ENCODE measurements at places on chromosomes 1 and 21.
A peak's percentile ranks its signal among the peaks of the same experiment; 100 is the strongest.

DNA sequence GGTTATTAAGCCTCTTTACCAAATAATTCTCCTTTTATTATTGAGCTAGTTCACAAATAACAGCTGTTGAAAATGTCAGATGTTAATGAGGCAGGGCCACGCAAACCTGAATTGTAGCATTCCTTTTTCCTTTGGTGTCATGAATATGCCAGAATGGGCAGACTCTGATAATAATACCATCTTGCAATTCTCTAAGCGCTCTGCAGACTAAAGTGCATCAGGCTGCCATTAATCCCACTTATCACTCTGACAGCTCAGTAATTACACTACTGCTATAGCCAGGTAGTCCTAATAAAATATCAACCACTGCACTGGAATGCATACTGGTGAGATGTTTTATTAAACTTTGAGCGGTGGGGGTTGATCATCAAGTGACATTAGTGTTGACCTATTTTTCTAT lies 177.7 kb downstream of the DPYD start:
- DNase-seq = no peak

DNA sequence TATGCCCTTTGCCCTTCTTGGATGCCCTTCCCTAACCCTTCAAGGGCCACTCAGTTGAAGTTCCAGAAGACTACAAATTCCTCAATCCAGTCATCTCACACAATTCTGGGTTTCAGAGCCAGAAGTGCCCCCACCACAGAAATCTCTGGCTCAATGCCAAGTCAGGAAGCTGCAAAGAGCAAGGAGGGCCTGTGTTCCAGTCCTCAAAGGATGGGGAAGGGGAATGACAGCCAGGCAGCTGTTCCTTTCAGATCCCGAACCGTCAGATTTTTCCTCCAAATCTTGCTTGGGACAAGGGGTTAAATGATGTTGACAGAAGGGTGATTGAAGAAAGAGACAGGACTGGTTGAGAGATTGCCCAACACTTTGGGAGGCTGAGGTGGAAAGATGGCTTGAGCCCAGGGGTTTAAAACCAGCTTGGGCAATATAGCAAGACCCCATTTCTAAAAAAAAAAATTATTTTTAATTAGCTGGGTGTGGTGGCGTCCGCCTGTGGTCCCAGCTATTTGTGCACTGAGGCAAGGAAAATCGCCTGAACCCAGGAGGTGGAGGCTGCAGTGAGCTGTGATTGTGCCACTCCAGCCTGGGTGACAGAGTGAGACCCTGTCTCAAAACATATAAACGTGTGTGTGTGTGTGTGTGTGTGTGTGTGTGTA lies 716 bp upstream of the HPDL start:
- DNase-seq = no peak

- DNase-seq = no peak
Measured at GRCh38 chr1:214574598-214575411, 23.4 kb upstream of the PTPN14 start.

GRCh38 chr1:167229719-167230385 lies 9.2 kb downstream of the POU2F1 start:
- DNase-seq = peak; percentile 85

- no peak for DNase-seq
Measured at GRCh38 chr1:37691497-37692077, 729 bp upstream of the CDCA8 start.

DNA sequence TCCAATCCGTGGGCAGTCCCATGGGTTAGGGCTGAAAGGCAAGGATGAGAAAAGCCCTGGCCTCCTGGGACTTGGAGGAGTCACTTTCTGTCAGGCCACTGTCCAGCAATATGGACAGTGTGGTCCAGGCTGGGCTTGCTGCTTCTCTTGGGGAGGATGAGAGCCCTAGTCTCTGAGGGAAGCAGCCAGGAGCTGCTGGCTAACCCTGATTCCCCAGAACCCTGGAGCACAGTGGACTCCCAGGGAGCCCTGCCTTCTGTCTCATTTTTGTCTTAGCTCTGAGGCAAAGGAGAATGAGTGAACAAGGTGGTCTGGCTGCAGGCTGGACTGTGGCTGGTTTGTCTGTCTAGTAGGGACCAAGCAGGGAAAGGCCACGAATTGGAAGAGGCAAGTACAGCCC lies 23.8 kb upstream of the EDN2 start:
- DNase-seq = no peak

- no peak for DNase-seq
Measured at GRCh38 chr1:61182049-61182448, 99.7 kb downstream of the NFIA start.

GRCh38 chr1:227786673-227787512 lies 28.6 kb upstream of the PRSS38 start:
- no peak for DNase-seq

GRCh38 chr1:174874331-174875053 lies 125.3 kb upstream of the CACYBP start:
- DNase-seq = no peak

DNA sequence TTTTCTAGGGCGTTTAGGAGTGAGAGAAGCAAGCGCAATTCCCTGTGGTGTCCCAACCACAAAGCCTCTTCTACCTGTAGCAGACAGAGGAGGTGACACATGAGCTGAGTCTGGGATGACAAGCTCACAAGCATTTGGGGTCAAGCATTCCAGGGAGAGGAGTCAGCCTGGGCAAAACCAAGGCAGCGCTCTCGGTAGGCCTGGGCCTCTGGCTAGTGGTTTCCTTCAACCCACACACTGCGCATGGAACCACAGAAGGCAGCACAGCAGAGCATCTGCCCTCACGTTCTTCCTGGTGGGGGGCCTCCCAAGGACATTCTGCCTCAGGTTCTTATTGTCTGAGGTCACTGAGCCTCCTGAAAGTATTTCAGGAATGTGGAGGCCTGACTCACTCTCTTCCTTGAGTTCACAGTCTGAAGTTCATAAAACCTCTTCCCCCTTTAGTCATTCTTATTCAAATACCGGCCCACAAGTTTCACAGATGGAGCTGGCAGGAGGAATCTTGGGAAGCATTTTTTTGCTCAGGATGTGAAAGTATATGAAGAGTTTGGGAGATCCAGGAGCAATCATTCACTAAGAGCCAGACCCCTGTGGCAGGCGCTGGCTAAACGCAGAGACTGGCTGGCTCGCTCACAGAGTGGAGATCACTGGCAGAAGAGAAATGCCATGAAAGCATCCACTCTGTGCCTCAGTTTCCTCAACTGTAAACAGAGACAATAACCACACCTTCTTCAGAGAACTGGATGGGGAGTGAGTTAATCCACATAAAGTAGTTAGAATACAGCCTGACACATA lies 26.8 kb downstream of the CCN1 start:
- DNase-seq = no peak
